T-helper 2 cell (primary cell): ENCODE measurements at places on chromosomes 1 and 21.

- no peak for DNase-seq
Measured at GRCh38 chr1:210600421-210601159, 271.9 kb downstream of the HHAT start.

GRCh38 chr21:37395961-37396360 lies 29.4 kb downstream of the DYRK1A start:
- DNase-seq, result no peak

GRCh38 chr1:211653959-211654496 lies 21.4 kb downstream of the NEK2 start:
- DNase-seq, result no peak

- no peak for DNase-seq
Measured at GRCh38 chr1:111778066-111778465, 22.4 kb downstream of the DDX20 start.

- DNase-seq, result peak; percentile 90
Measured at GRCh38 chr1:198156111-198156744, 570 bp upstream of the NEK7 start.

- no peak for DNase-seq
Measured at GRCh38 chr1:222786121-222786520, 28.7 kb upstream of the DISP1 start.

GRCh38 chr21:44370786-44371410 lies 17.5 kb downstream of the TRPM2 start:
- no peak for DNase-seq

DNA sequence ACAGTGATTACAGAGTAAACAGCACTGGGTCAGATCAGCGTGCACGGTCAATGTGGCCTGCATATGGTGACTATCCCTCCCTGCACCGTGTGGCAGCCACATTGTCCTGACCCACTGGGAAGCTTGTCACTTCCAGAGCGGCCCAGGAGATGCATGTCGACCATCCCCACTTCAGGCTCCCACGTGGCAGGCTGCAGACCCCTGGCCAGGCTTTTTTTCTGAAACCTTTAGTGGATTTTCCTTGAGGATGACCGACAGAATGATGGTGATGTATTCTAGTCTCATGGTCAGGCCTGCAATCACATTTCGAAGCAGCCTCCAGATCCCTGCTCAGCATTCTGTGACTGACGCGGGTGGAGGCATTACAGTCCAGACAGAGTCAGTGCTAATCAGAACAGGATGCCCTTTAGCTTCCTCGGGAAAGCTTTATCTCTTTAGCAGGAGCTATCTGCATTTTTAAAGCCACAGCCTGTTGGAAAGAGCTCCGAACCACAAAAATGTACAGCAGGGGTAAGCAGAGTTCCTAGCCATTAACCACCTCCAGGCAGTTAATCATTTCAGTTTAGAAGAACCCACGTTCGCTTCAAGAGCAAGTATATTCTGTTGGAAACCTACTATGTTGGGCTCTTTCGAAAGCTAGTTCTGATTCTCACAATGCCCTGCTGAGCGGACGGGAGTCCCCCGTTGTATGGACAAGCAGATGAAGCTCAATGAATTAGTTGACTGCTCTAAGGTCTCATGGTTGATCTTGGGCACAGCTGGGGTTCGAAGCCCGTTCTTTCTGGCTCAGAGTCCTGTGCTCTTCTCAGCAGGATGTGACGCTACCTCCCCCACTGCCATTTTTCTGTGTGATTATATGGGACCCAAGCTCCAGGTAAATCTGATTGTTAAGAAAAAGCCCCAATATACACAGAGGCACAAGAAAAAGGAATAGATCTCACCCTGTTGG lies 56.5 kb downstream of the IRF2BP2 start:
- no peak for DNase-seq

DNA sequence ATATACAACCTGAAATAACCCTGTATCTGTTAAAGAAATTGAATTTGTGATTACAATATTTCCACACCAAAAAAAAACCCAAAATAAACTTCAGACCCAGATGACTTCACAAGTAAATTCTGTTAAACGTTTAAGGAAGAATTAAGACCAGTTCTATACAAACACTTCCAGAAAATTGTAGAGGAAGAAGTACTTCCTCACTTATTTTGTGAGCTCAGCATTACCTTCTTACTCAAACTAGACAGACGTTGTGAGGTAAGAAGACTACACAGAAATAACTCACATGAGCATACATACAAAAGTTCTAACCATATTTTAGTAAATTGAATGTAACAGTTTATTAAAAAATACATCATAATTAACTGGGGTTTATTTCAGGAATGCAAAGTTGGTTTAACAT lies 18.8 kb downstream of the RALGPS2 start:
- no peak for DNase-seq

DNA sequence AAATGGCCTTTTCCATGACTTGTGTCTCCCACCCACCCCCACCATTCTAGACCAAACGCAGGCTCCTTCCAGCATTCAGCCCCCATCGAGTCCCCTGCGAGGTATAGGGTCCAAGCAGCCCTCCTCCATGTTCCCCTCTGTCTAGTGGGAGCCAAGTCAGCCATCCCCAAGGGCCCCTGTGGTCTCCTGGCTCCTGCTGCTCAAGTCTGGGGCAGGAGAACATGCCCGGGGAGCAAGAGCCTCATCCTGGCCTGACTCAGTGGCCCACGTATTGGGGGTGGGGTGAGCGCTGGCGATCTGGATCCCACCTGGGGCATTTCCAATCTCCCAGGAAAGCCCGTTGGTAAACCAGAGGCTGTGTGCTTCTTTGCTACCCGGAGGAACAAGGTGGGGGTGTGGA lies 4.1 kb upstream of the PRDM16 start:
- no peak for DNase-seq

DNA sequence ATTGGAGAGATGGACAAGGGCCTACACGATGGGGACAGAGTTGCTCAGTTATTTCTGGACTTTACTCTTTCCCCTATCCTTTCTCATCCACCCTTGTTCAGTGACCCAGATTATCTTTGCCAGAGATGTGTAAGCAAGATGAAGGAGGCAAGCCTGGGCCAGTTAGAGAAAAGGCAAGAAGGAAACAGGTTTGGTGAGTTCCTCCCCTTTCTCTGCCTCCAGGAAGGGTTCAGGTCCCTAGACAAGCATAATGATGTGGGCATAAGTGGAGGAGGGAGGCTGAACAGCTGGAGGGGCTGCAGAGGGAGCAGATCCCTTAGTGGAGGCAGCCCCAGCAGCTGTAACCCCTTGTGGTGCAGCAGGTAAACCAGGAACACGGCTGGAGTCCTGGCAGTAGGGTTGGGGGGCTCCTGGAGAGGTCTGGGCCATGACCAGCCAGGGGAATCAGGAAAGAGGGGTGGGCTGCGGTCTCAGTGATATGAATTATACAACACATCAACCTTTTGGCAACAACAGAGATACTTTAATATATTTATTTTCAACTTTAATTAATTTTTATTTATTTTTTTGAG lies 9.2 kb upstream of the CDC42 start:
- no peak for DNase-seq

DNA sequence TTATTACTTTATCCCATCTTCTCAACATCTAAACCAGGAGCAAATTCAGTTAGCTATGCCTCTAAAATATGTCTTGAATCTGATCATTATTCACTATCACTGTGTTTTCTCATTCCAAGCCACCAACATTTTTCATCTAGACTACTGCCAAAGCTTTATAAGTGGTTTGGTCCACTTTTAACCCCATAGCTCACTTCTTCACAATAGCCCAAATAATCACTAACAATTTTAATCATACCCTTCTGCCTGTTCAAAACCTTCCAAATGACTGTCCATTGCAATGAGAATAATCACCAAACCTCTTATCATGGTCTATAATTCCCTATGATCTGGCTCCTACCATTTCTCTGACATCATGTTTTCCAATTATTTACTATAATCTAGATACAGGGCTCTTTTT lies 149.8 kb upstream of the ZNHIT6 start:
- DNase-seq, result no peak

- no peak for DNase-seq
Measured at GRCh38 chr1:51750218-51750617, 128.3 kb downstream of the NRDC start.

GRCh38 chr21:46020581-46020980 lies 39.0 kb downstream of the COL6A1 start:
- no peak for DNase-seq

DNA sequence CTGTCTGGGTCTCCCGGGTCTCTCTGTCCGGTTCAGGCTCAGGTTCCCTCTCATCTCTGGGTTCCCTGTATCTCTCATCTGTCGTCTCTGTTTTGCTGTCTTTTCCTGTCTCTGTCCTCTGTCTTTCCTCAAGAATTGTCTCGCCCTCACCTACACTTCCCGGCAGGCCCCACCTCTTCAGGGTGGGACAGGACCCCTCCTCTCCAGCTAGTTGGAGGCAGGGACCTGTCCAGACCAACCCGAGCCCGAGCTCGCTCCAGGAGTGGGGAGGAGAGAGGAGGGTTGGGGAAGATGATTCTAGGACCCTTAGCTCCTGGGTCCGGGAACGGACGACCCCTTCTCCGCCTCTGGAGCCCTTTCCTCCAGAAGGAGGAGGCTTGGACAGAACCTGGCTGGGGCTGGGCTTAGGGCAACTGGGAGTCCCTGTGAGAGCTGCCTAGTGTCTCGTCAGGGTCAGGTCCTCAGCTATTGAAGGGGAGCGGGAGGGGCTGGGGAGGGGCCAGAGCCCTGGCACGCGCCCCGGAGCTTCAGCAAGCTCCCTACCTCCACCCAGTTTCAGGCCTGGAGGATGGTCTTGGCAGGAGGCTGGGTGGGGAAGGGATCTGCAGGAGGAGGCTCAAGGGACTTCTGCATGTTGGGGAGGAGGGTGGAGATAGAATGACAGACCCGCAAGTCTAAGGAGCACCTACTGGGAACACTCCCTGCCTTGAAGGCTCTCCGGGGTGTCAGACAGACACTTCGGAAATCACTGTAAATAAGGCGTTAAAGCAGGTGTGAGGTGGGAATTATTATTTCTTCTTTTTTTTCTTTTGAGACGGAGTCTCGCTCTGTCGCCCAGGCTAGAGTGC lies 26.3 kb upstream of the EPB41 start:
- no peak for DNase-seq

- DNase-seq, result no peak
Measured at GRCh38 chr1:17066361-17067068, 12.7 kb upstream of the SDHB start.

GRCh38 chr1:203049576-203050180 lies 23.4 kb downstream of the PPFIA4 start:
- no peak for DNase-seq

DNA sequence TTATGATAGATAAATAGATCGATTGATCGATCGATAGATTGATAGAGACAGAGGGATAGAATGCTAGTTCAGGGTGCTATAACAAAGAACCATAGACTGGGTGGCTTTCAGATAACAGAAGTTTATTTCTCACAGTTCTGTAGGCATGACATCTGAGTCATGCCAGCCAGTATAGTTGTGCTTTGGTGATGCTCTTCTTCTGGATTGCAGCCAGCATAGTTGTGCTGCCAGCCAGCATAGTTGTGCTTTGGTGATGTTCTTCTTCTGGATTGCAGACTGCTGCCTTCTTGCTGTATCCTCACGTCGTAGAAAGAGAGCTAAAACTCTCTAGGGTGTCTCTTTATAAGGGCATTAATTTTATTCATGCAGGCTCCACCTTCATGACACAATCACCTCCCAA lies 860.8 kb downstream of the BRINP3 start:
- no peak for DNase-seq

DNA sequence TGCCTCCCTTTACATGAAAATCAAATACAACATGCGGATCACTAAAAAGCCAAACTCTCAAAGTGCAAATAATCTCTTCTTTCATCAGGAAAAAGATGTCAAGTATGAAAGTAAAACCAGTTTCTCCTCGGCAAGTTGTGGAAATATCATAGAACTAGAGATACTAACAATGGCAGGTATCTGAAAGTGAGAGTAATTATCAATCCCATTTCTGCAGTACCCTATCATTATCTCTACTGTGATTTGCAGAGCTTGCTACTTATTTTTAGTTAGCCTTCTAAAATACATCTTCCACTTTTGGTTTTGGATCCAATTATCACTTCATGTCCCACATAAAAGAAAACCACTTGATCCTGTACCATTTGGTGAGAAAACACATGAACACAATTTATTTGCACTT lies 3.0 kb downstream of the TP53BP2 start:
- no peak for DNase-seq

DNA sequence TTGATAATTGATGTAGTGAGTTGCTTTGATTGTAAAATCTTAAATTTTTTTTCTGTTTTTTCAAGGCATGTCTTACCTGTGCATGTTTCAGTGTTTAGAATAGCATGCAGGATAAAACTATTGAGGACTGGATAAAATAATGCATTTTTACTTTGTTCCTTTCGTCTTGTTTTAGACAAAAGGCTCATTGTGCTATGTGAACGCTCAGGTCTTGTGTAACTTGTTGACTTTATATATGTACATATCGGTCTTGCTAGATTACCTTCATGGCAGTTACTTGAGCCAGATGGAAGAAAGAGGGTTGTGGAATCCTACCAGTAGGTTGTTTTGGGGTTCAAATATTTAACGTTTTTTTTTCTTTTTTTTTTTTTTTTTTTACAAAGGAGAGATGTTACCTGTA lies 7.0 kb downstream of the NFIA start:
- DNase-seq, result no peak

DNA sequence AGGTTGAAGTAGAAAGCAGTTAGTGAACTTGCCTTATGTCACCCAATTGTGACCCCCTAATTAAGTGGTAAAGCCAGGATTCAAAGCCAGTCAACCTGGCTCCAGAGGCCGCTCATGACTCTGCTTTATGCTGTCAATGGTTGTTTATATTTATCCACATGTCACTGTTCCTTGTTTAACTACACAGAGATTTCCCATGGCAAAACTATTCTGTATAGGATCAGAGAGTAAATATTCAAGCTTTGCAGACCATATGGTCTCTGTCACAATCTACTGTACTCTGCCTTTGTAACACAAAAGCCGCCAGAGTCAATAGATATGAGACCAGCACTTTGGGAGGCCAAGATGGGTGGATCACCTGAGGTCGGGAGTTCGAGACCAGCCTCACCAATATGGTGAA lies 371.7 kb upstream of the PTBP2 start:
- no peak for DNase-seq

DNA sequence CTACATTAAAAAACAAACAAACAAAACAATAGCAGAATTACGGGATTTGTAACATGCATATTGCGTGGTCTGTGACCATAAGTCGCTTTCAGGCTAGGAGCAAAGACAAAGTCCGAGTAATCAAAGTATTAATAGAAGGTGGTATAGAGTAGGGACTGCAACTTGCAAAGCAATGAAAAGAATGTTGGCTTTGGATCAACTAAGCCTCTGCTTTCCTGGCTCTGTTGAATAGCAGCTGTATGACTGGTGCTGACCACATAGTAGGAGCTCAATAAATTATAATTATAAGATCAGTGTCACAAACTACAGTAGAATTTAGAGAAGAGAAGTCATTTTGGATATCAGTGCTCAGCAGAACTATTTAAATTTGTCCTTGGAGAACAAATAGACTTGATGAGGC lies 586.4 kb downstream of the DPYD start:
- no peak for DNase-seq

GRCh38 chr1:174785510-174785909 lies 214.2 kb upstream of the CACYBP start:
- no peak for DNase-seq

GRCh38 chr1:39922251-39922688 lies 20.6 kb upstream of the MYCL start:
- DNase-seq, result no peak

- DNase-seq, result no peak
Measured at GRCh38 chr1:147246910-147247655, 4.6 kb downstream of the CHD1L start.

- no peak for DNase-seq
Measured at GRCh38 chr21:44712203-44713028, 1.0 kb upstream of the TSPEAR start.

GRCh38 chr1:181551249-181551648 lies 67.9 kb downstream of the CACNA1E start:
- DNase-seq, result no peak
